ENCODE measurements at places on chromosomes 1 and 21. TPM values are rescaled to one million over a fixed set of nuclear protein-coding genes. Genes with fewer than 3 reads are reported as not detected.

MPZ gene
- polyA plus RNA-seq = 17.8 TPM

UQCRHL gene
- polyA plus RNA-seq = 0.80 TPM

ABCG1 gene
- polyA plus RNA-seq = 7.8 TPM

GALNT2 gene
- polyA plus RNA-seq = 70.5 TPM

OR2T11 gene
- not detected for polyA plus RNA-seq

LCE1E gene
- polyA plus RNA-seq = not detected

BSND gene
- not detected for polyA plus RNA-seq

HEYL gene
- polyA plus RNA-seq = 44.1 TPM

S100A5 gene
- polyA plus RNA-seq = 0.27 TPM

CACNA1S gene
- polyA plus RNA-seq = 50.1 TPM

RAB3B gene
- 0.20 TPM for polyA plus RNA-seq

KRTAP11-1 gene
- polyA plus RNA-seq = not detected

TMEM269 gene
- 0.46 TPM for polyA plus RNA-seq

SERPINC1 gene
- 0.25 TPM for polyA plus RNA-seq

HEATR1 gene
- 31.9 TPM for polyA plus RNA-seq

SPSB1 gene
- polyA plus RNA-seq = 6.7 TPM

CFAP45 gene
- polyA plus RNA-seq = 0.55 TPM

LENEP gene
- polyA plus RNA-seq = not detected

TNFRSF1B gene
- 12.4 TPM for polyA plus RNA-seq

S100A14 gene
- polyA plus RNA-seq = 0.29 TPM

KIF26B gene
- 0.80 TPM for polyA plus RNA-seq

TMEM61 gene
- polyA plus RNA-seq = not detected

EFNA3 gene
- 2.2 TPM for polyA plus RNA-seq

CNN3 gene
- polyA plus RNA-seq = 352 TPM

AKNAD1 gene
- polyA plus RNA-seq = 1.9 TPM

CFHR3 gene
- 1.3 TPM for polyA plus RNA-seq

SMCP gene
- polyA plus RNA-seq = not detected

CACHD1 gene
- polyA plus RNA-seq = 17.1 TPM

CD164L2 gene
- polyA plus RNA-seq = not detected

NR1I3 gene
- 1.4 TPM for polyA plus RNA-seq

AMPD1 gene
- polyA plus RNA-seq = 93.8 TPM

LDLRAD1 gene
- not detected for polyA plus RNA-seq

SMAP2 gene
- polyA plus RNA-seq = 16.6 TPM

KLHL20 gene
- polyA plus RNA-seq = 20.9 TPM

TSSK3 gene
- 2.2 TPM for polyA plus RNA-seq

NUAK2 gene
- polyA plus RNA-seq = 0.69 TPM

RBM8A gene
- 123 TPM for polyA plus RNA-seq

CD247 gene
- polyA plus RNA-seq = 1.3 TPM

E2F2 gene
- polyA plus RNA-seq = 4.3 TPM

RUNX3 gene
- 0.48 TPM for polyA plus RNA-seq

DNAJC28 gene
- 2.7 TPM for polyA plus RNA-seq

SELENBP1 gene
- polyA plus RNA-seq = 34.9 TPM

ERICH3 gene
- 0.24 TPM for polyA plus RNA-seq

CADM3 gene
- polyA plus RNA-seq = 1.0 TPM

SPRR2D gene
- not detected for polyA plus RNA-seq

PPFIA4 gene
- polyA plus RNA-seq = 58.1 TPM

HSPB7 gene
- 148 TPM for polyA plus RNA-seq

MX2 gene
- polyA plus RNA-seq = 2.6 TPM

SNX7 gene
- polyA plus RNA-seq = 23.0 TPM

AHCTF1 gene
- polyA plus RNA-seq = 36.3 TPM

NCF2 gene
- polyA plus RNA-seq = 4.8 TPM

CNKSR1 gene
- polyA plus RNA-seq = 1.4 TPM

Measured in muscle of back (tissue), 13 donors.